Cerebellar nuclear complex (tissue), 1 donor: ENCODE measurements at places on chromosomes 1 and 21.
A peak's percentile ranks its signal among the peaks of the same experiment; 100 is the strongest.

- DNase-seq: peak; percentile 77
Observed at GRCh38 chr1:207867136-207868109, 43.5 kb downstream of the CD34 start.

DNA sequence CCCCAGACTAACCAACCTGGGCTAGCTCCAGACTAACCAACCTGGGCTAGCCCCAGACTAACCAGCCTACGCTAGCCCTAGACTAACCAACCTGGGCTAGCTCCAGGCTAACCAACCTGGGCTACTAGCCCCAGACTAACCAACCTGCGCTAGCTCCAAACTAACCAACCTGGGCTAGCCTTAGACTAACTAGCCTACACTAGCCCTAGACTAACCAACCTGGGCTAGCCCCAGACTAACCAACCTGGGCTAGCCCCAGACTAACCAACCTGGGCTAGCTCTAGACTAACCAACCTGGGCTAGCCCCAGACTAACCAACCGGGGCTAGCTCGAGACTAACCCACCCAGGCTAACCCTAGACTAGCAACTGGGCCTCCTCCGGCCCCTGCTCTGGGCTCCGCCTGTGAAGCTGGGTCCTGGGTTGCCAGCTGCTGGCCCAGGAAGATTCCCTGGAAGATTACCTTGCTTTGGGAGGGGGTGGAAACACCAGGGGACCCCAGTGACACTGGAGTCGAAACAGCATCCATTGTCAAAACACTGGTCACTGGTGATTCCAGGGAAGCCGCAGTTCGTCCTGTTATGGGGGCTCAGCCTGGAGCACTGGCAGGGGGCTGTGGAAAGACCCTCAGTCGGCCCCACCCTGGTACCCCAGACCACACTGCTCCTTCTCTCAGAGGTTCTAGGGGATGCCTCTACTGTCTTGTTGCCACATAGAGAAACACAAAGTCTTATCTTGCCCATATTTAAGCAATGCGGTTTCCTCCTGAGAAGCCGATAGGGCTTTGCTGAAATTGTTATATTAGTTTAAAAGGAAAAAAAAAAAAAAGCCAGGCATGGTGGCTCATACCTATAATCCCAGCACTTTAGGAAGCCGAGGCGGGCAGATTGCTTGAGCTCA lies 1.1 kb downstream of the TFF2 start:
- no peak for DNase-seq

DNA sequence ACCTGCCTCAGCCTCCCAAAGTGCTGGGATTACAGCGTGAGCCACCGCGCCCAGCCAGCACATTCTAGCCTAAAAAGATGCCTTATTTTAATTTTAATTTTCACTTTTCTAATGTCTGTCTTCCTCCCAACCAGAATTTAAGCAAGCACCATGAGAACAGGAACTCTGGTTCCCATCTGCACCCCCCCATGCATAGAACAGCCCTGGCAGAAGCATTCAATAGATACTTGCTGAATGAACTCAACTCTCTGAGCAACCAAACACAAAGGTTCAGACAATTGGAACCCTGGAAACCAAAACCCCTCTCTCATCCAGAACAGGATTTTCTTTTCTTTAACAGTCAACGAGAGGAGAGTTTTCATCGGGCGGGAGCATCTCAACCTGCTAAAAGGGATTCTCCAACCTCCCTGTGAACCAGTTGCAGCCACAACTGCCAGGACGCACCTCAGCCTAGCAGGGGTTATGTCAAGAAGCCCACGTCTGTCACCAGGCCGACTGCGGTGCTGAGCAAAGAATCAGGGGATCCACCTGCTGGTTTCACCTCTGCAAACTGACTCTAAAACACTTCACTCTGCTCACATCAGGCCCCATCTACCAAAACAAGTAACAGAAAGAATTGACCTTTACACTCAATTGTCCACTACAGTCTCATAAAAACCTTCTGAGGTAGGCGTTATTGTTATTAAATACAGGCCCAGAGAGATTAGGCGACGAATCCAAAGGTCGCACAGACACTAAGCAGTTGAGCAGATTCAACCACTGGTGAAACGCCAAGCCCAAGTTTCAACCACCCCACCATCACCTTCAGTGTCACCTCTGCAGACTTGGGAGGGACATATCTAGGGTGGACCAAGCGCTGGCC lies 1.7 kb downstream of the KIAA2013 start:
- DNase-seq: no peak

DNA sequence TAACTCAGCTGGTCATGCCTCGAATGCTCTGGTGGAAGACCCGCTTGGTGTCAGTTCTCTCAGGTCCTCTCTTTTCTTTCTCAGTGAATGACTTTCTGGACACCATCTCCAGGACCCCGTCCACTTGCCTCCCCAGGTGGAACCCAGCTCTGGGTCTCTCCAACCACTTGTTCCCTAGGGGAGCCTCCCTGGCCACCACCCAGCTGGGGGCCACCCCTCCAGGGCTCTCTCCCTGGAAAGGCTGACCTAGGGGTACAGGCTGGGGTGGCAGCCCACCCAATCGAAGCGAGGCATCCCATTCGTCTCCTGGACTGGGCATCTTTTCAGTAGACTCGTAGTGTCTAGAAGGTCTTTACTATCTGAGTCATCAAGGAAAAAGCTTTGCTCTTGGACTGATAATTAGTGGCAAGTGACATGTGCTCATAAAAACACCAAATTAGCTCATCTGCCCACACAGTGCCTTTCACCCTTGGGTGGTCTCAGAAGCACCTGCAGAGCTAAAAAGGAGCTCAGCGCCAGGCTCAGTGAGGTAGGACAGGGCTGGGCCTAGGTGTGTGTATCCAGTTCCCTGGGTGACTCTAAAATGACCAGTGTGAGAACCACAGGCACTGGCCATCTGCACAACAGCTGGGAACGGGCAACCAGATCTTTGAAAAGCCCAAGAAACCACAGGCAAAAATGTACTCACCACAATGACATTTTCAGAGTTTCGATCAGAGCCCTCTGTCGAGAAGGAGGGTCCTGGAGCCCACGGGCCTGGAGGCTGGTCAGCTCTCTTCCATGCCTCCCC lies 2.4 kb upstream of the PDXK start:
- DNase-seq: no peak

GRCh38 chr1:212630158-212630900 lies 21.8 kb downstream of the ATF3 start:
- DNase-seq: no peak

DNA sequence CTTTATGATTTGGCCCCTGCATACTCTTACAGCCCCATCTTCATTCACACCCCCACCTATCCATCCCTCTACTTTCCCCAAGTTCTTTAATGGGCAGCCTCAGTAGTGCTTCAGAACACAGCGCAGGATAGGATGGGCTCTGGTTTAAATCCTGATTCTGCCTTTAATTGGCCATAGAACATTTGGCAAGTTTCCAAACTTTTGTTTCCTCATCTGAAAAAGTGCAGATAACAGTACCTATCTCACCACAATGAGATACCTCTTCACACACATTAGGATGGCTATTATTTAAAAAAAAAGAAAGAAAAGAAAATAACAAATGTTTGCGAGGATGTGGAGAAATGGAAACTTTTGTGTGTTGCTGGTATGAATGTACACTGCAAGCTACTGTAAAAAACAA lies 142.5 kb upstream of the VANGL1 start:
- DNase-seq: no peak

- no peak for DNase-seq
Observed at GRCh38 chr1:112911506-112912220, 44.3 kb downstream of the SLC16A1 start.

DNA sequence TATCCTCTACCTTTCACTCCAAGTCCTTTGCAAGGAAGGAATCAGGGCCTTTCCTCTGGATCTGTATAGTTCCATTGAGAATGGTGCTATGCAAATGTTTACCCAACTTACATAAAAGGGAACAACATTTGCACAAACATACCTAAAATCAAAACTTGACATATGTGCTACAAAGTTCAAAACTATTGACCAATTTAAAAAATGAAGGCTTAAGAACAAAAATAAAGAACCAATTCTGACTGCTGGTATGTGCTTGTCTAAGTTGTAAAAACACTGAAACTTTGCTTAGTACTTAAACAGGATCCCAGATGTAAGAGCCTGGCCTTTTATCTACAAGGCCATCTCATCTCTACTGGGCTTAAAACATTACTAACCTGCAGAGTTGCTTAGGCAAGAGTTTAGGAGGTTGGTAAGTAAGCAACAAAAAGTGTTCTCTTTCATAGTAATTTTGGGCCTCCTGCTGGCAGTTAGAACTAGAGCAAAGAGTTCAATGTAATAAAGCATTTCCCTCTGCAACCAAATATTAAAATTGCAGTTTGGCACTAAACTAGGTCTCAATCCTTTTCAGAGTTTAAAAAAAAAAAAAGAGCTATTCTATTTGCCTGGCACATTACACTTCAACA lies 2.0 kb downstream of the SCMH1 start:
- no peak for DNase-seq

DNA sequence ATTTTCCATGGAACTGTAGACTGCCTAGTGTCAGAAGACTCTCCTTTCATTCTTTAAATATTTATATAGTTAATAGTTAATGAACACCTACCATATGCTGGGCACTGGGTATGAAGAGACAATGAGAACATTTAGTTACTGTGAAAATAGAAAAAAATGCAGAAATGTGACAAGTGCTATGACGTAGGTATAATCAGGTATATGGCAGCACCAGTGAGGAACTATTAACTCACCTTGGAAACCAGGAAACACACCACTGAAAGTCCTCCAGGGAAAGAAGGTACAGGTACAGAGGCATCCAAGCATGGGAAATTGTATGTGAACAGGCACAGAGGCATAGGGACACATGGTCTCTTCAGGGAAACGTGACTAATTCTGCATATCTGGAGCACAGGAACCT lies 42.3 kb downstream of the DPT start:
- no peak for DNase-seq

GRCh38 chr1:109912214-109912861 lies 1.7 kb downstream of the CSF1 start:
- DNase-seq: no peak

GRCh38 chr1:245148861-245149260 lies 5.9 kb upstream of the KIF26B start:
- DNase-seq: no peak

GRCh38 chr1:17674726-17675500 lies 80.2 kb upstream of the ACTL8 start:
- no peak for DNase-seq
